ENCODE measurements at places on chromosomes 3 and 15.

- DNase-seq: no peak
These were observed 85.3 kb upstream of the VEPH1 start for GRCh38 chr3:157588386-157589060.

GRCh38 chr3:45940781-45941365 is 2.4 kb upstream of the CXCR6 start:
- DNase-seq: no peak

GRCh38 chr3:138331143-138331894 is 1.7 kb upstream of the NME9 start:
- DNase-seq: no peak

DNA sequence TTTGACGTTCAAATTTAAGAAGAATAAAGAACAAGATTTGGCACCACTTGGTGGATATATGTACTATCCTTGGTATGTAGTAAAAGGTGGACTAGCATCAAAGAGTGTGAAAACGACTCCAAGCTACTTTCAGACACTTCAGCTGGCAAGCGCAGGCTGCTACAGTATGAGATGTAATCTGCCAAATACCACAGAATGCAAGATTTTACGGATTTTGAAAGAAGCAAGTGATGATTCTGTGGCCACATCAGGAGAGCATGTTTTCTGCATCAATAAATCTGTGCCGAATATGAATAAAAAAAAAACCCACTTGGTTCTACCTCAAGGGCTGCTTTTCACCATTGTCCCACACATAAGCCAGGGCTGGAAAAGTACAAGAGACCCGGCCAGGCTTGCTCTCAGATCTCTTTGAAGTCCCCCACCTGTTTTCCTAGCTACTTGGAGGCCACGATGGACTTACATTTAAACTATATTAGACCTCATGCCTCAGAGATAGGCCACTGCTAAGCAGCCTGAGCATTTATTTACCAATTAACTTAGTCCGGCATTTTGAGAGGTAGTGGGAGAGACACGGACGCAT is 37.4 kb downstream of the MYO1E start:
- DNase-seq: no peak

GRCh38 chr15:88307344-88307743 is 50.8 kb upstream of the NTRK3 start:
- DNase-seq: no peak

DNA sequence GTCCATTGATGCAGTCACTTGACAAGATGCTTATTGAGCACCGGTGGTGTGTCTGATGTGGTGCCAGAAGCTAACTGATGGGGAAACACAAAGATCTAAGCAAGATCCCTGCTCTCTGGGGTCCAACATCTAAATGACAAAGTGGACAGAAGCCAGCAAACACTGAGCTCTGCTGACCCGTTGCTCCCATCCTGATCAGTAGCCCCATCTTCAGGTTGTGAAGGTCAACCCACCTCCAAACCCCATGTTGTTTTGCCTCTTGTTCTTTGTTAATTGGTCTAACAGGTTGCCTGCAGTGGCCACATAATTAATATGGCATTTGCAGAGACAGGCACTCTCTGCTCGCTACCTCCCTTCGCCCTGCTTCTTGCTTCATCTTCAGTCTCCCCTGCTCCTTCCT is 21.5 kb upstream of the GLCE start:
- DNase-seq: no peak

GRCh38 chr15:73571346-73571745 is 61.8 kb downstream of the NPTN start:
- DNase-seq: no peak

DNA sequence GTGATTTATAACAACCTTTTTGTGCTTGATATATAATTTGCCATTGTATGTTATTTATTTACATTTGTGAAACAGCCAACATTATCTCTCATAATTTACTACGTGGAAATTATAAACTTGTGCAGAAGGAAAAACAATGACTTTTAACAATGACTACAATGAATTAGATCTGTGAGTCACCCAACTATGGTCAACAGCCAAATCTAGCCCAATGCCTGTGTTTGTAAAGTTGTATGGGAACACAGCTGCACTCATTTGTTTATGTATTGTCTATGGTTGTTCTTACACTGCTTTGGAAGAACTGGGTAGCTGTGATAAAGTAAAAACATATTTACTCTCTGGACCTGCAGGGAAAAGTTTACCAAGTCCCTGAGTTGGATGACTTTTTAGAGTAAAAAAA is 110.4 kb downstream of the OTOL1 start:
- no peak for DNase-seq

DNA sequence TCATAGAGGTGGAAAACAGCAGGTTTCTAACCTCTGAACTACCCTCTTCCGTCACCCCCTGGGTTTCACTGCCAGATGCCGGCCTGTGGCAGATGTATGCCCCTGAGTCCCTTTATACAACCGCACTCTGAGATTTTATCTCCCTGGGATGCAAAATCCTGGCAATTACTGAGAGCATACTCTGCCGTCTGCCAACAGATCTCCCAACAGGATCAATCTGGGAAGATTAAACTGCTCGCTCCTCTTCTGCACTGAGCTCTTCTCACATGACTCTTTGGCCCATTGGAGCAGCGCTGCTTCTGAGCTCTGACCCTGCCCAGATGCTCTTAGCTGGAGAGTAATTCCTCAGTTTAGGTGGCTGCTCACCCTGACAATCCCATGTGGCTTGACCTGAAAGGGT is 133.2 kb downstream of the LIPC start:
- DNase-seq: no peak

GRCh38 chr3:28698706-28699105 is 350.1 kb upstream of the AZI2 start:
- no peak for DNase-seq

DNA sequence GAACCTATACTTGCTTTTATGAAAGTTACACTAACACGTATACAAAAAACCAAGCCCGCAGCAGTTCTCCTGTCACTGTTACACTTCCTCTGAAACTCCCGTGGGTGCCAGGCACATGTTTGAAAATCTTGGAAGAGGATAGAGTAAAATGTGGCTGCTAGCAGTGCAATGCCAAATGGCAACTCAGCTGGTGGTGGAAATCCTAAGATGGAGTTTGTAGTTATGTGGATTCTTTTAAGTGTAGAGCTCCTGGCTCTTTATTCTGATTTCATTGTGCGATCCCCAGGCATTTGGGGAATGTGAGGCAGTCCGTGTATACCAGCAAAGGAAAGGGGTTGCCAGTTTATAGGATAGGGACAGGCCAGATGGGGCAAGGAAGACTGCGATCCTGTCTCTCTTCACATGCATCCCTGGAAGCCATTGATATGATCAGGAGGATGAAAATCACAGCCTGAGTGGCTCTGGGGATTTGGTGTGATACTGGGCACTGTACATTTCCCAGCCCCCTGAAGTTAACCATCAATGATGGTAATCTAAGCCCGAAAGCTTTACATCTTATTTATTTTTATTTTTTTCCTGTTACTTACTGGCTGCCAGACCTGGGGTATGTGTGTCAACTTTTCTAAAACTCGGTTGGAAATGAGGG is 1.1 kb downstream of the STAC start:
- DNase-seq: no peak

DNA sequence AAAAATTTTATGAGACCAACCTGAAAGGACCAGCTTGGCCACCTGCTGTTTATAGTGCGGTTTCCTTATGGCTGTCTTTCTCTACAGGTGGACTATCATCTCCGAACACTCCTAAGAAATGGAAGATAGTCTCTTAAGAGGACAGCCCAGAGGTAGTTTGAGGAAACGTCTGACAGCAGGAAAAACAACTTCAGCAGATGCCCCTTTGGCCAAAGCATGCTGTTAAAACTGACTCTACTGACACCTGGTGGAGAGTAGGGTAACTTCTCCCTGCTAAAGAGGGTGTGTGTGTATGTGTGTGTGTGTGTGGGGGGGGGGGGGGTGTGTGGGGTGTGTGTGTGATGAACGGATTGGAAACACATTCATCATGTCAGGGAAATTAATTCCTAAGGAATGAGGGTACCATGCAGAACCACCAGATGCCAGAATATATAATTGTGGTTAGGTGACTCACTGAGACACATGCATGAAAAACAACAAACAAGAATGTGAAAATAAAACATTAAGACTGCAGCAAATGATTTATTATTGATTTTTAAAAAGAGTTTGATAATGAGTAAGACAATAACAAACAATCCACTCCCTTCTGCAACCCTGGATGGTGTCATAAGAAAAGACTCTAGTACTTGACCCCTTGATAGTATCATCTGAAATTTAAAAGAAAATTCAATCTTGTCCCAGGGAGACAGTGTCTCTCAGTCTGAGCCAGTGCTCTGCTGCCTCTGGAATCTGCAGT is 256.5 kb downstream of the THRB start:
- DNase-seq: peak; percentile 35
